ENCODE measurements at places on chromosomes 7 and 10.

- no peak for DNase-seq
Observed at GRCh38 chr7:51242881-51243518, 73.6 kb downstream of the COBL start.

- no peak for DNase-seq
Observed at GRCh38 chr10:49285232-49285631, 13.7 kb upstream of the C10orf71 start.

GRCh38 chr7:138243430-138243829, 167.2 kb downstream of the AKR1D1 start:
- no peak for DNase-seq

DNA sequence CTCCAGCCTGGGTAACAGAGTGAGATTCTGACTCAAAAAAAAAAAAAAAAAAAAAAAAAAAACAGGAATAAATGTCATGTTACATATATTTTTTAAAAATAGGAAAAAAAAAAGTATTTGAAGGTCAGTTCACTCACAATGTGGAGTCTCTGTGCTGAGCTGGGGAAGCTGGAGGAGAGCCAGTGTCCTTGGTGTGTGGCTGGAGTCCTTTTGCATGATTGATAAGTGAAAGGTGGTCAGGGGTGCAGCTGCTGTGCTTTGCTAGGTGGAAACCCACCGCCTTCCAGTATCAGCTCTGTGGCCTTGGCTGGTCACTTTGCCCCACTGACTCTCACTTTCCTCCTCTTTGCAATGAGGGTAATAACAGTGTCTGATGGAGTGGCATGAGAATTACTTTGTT, 101.9 kb downstream of the VWC2 start:
- DNase-seq: no peak

DNA sequence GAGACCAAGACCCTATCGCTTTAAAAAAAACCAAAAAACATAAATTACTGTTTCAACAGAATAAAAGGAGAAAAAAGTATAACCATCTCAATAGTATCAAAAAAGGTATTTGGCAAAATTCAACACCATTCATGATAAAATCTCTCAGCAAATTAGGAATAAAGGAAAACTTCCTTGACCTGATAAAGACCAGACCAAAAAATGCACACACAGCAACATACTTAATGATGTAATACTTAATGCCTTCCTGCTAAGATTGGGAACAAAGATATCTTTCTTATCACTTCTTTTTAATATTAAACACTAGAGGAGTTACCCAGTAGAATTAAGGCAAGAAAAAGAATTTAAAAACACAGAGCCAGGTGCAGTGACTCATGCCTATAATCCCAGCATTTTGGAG, 79.3 kb downstream of the CNOT4 start:
- no peak for DNase-seq

- DNase-seq: no peak
Observed at GRCh38 chr7:130441408-130441869, 623 bp upstream of the CEP41 start.

DNA sequence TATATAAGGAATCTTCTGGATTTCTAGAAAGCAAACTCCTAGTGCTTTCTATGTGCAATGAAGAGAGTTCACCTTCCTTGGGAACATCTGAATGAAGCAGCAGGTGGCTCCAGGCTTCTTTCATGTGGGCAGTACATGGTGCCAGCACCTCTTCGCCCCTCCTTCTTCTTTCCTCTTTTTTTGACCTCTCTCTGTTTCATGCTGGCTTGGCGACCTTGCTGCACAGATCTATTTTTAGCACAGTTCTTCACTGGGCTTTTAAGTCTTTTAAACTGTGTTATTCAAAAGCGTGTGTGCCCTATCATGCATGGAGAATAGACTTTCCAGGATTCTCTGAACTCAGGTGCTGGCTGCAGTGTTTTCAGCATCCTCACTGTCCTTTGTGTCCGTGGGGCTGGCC, 400.3 kb upstream of the PRKCQ start:
- no peak for DNase-seq

DNA sequence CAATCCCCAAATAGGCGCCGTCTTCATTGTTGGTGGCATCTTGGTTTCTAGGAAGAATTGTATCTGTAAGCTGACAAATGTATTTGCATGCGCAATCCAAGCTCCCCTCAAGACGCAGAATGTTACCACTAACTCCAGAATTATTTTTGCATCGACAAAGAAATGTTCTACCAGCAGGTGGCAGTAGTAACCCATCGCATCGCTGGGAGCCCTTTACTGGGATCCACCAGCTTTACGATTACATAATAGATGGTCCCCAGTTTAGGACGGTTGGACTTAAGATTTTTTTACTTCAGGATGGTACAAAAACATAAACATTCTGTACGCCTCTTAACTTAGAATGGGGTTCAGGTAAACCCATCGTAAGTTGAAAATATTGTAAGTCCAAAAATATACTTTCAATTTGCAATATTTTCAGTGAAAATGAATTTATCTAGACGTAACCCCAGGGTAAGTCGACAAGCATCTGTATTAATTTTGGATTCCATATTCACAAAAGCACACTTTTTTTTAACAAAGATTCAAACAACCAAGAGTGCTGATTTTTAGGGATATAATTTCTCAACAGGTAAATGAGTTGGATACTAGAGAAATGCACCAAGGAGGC, 114.0 kb upstream of the COBL start:
- DNase-seq: peak; percentile 29

GRCh38 chr10:89684604-89685003, 16.8 kb upstream of the KIF20B start:
- no peak for DNase-seq

DNA sequence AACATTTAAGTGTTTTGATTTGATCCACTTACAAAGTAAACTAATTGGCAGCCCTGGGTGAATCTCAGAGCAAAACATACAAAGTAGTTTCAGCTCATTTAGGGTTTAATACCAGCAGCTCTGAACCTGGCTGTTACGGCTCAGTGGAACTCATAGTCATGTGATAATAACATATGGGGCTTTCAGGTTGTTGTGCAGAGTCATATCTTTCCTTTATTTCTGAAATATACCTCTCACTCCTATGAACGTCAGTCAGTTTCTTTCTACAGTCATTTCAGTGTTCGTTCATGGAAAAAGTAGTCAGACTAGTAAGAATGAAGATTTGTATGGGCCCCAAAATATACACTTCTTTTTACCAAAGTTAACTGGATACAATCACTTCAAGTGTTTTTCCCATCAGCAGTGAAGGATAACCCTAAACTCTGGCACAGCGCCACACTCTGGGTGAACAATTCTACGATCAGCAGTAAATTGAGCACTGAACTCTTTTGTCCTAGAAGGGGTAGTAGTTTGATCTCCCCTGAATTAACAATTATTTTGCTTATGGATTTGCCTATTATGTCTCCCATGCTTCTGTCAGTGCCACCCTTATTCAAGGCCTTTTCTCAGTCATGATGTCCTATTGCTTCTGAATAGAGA, 218.6 kb downstream of the THSD7A start:
- DNase-seq: no peak

DNA sequence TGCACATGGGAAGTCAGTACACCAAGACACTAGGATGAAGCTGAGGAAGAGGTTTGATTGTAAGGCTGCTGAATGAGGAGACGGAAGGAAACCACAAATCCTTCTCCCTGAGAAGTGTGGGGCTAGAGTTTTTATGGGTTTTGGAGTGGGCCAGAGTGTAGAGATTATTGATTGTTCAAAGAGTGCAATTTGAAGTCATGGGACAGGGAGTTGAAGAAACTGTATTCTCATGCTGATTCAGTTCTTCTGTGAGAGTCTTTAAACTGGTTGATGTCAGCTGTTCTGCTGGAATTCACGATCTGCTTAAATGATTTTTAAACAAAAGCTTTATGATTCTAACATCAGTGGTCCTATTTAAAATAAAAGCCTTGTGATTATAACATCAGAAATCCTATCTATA, 91.2 kb downstream of the CSTF2T start:
- DNase-seq: no peak

DNA sequence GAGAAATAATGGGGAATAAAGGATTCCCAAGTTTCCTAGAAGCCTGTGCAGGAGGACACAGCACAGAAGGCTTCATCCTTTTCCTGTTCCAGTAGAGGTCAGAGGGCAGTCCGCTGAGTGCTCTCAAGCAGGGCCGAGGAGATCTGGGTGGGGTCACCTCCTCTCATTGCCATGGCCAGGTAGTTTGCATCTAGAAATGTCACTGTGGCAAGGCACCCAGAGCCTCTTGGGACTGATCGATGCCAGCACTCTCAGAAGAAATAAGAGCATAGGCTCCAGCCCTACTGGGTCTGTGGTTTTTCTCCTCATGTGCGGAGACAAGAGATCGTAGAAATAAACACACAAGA, 7.9 kb downstream of the NUB1 start:
- no peak for DNase-seq

GRCh38 chr7:28155019-28155660, 25.5 kb downstream of the JAZF1 start:
- DNase-seq: peak; percentile 35

- DNase-seq: peak; percentile 86
Observed at GRCh38 chr10:101830322-101831168, 12.3 kb upstream of the OGA start.

Measured in GM12891 (cell line).